GM23338 (cell line): ENCODE measurements at places on chromosomes 3 and 15. TPM values are rescaled to one million over a fixed set of nuclear protein-coding genes. Genes with fewer than 3 reads are reported as not detected.

Gene HGD
- not detected in 2 replicates for total RNA-seq

Gene SLCO2A1
- total RNA-seq = 0.31 and 1.6 TPM in 2 replicates

Gene SERPINI2
- 1.8 and 2.5 TPM in 2 replicates for total RNA-seq

Gene WHAMM
- 2.2 and 8.3 TPM in 2 replicates for total RNA-seq

Gene CFAP44
- 0.73 and 1.0 TPM in 2 replicates for total RNA-seq

- no peak for DNase-seq
Measured at GRCh38 chr3:99509224-99509623, 129.2 kb upstream of the COL8A1 start.

DNA sequence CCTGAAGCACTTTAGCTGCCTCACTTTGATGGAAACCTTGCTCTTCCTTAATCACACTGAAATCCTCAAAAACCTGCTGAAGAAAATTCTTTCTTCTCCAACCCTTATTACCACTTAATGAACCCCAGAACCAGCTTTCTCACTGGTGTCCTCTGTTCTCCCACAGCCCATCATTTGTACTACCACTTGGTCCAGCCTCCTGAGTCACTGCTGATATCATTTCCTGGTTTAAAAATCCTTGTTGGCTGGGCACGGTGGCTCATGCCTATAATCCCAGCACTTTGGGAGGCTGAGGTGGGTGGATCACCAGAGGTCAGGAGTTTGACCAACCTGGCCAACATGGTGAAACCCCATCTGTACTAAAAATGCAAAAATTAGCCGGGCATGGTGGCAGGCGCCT is 418.6 kb upstream of the KCNMB2 start:
- DNase-seq = no peak

GRCh38 chr3:178010306-178010705 is 525.9 kb upstream of the KCNMB2 start:
- no peak for DNase-seq

GRCh38 chr3:68256635-68257223 is 602.3 kb upstream of the SUCLG2 start:
- peak; percentile 70 for DNase-seq
